ENCODE measurements at places on chromosomes 6 and 20.

DNA sequence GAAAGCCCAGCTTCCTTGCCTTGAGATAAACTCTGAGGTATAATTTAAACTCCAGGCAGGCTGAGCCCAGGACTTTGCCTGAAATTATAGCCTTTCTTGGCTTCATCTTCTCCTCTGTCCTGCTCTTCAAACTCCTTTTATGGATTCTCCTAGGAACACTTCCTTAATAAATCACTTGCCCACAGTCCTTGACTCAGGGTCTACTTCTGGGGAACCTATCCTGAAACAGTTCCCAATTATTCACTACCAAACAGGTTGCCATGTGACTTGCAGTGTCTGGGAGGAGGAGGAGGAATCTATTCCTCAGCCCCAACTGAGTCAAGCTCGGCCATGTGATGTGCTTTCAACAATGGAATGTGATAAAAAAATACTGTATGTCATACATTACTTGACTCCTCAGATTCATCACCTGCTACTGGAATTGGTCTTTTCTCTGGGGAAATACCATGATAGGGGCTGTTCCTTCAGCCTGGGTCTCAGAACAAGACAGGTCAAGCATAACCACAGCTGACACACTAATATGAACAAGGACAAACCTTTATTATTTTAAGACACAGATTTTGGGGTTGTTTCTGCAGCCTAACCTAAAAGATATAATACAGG, 20.5 kb upstream of the CDKN1A start:
- no peak for DNase-seq

DNA sequence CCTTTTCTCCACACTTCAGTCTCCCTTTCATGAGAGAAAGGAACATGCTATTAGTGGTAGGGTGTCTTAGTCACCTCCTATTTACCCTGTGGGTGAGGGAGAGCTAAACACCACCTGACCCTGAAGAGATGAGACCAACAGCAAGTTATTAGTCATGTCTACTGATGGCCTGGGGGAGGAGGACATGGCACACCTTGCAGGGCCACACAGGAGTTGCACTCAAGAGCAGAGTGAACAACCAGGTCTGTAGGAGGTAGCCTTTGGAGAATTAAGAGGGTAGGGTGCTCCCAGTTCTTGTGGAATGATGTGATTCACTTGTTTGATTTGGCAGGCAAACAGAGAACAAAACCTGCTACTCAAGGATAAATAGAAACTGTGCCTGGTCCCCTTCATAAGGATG, 82.7 kb upstream of the FABP7 start:
- DNase-seq = no peak

GRCh38 chr6:14487625-14488024, 370.1 kb downstream of the CD83 start:
- DNase-seq = no peak

DNA sequence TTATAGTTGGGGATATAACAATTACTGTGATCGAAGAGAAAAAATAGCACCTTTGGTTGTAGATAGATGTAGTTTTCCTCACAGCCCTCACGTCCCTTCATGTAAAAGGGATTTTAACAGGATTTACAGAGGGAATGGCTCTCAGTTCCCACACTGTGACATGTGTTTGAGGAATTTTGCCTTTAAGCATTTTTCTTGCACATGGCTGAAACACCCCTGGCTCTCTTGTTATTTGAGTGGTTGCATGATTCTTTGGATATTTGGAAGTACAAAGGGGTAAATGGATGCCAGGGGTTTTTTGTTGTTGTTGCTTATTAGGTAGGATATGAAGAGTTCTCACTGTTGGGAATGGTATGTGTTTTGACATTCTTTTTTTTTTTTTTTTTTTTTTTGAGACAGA, 48.2 kb downstream of the JAG1 start:
- no peak for DNase-seq

- no peak for DNase-seq
Observed at GRCh38 chr6:108565091-108565766, 4.5 kb downstream of the FOXO3 start.

DNA sequence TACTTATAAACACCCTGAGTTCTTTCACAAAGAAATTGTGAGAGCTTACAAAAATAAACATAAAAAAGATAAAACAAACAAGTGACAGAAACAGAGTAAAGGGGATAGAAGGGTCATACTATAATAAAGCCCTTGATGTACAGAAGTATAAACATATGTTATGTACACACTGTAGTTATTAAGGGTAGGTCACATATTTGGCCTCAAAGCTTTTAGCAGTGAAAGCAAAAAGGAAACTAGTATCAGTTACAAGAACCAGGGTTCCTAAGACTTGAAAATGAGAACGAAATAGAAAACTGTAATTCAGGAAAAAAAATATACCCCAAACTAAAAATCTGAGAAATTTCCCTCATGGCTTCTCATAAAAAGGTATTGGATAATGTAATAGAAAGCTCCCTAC, 380.6 kb downstream of the HDGFL1 start:
- DNase-seq = no peak

DNA sequence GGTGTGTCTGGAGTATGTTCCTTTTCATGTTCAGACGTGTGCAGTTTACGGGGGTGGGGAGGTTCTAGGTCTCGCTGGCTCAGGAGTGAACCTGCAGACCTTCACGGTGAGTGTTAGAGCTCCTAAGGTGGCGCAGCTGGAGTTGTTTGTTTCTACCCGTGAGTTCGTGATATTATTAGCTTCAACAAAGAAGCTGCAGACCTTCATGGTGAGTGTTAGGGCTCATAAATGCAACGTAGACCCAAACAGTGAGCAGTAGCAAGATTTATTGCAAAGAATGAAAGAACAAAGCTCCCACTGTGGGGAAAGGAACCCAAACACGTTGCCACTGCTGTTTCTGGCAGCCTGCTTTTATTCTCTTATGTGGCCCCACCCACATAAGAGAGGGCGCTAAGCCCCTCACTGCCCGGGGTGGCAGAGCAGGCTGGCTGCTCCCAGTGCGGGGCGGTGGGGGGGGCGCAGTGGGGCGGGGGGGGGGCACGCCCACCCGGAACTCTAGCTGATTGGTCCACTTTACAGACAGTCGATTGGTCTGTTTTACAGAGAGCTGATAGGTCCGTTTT, 41.3 kb upstream of the GMPR start:
- no peak for DNase-seq

- no peak for DNase-seq
Observed at GRCh38 chr20:58892932-58893224, 40.4 kb downstream of the GNAS start.

- no peak for DNase-seq
Observed at GRCh38 chr6:84309336-84309735, 81.9 kb upstream of the CEP162 start.
